ENCODE measurements at places on chromosomes 6 and 20.

DNA sequence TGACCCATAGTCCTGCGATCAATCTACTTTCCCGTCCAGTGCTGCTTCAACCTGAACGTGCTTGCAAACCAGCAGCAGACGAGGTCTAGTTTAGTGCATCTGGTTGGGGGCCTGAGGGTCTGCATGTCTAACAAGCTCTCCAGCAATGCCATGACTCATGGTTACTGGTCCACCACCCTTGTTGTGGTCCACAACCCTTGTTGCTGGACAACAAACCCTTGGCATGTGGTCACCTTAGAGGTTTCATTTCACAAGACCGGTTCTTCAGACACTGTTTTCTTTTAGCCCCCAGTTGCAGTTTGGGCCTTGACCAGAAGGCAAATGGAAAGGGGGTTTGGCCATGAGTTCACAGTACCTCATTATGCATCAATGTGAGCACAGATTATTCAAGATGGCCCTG lies 424.8 kb downstream of the QKI start:
- DNase-seq = no peak

DNA sequence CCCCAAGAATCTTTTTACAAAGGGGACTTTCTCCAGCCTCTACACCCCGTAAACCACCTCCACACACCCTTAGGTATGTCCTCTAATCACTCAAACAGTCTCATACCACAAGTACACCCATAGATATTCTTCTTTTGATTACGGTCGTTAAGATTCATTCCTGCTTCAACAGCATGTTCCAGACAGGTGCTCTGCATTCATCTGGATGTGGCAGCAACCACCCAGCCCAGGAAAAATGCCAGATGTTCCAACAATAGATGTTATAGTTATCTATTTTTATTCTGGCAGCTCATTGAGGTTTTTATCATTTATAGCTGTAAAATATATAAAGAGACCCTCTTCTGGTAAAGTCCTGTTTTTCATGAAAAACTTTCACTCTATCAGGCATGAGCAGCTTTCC lies 60.7 kb downstream of the SIM1 start:
- DNase-seq = no peak

DNA sequence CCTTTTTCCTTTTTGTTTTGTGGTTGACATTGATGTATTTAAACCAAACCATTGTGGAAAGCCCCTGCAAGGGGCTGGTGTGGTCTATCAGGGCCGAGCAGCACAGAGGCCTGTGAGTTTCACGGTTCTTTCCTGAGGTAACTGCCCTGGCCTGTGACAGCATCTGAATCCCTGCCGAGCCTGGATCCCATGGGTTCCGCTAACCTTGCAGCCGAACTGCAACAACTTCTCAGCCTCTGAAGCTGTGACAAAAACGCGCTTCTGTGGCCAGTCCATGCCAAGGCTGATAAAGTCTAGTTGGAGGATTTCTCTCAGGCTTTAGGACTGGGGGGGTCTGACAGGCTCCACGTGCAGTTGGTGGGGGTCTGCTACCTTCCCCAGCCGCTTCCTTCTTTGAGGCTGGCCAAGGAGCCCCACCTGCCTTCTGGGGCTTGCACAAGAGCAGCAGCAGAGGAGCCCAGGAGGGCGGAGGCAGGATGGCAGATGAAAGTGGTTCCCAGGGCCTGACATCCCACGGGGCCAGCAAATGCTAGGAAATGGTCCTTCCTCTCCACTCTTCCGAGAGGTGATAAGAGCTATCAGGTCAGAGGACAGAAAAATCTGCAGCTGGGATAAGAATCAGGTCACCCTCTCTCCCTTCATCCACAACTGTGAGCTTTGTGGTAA lies 150.9 kb downstream of the PREX1 start:
- no peak for DNase-seq

DNA sequence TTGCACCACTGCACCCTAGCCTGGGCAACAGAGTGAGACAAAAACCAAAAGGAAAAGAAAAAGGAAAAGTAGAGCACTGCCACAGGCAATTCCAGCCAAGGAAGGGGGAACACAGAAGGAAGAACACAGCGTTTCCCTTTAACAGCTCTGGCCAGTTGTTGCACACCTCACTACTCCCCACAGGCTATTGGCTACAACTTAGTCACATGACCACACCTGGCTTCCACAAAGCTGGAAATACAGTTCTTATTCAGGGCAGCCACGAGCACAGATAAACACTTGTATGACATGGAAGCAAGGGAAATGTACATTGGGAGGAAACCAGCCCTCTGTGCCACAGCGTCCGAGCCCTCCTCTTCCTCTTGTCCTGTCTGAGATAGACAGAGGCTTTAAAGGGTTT lies 249.0 kb upstream of the JARID2 start:
- no peak for DNase-seq

- DNase-seq = no peak
Measured at GRCh38 chr6:21691685-21692346, 98.3 kb downstream of the SOX4 start.
